ENCODE measurements at places on chromosomes 5 and 9.

- DNase-seq, result no peak
These were observed 110.8 kb upstream of the ERCC6L2 start for GRCh38 chr9:95764533-95765319.

GRCh38 chr5:76180814-76181805 is 97.9 kb downstream of the SV2C start:
- no peak for DNase-seq

DNA sequence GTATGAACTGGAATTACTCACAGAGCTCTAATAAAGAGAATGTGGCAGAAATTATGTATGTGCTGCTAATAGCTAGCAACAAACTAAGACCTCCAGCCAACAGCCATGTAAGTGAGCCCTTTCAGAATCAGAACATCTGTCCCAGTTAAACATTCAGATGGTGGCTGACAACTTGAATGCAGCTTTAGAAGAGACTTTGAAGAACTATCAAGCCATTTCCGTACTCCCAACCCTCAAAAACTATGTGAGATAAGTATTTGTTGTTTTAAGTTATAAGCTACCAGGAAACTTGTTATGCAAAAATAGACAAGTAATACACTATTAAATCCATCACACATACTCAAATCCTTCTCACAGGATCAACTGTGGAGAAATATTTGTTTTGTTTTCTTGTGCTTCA is 205.2 kb upstream of the EDIL3 start:
- no peak for DNase-seq

- DNase-seq, result no peak
These were observed 72.0 kb upstream of the IQGAP2 start for GRCh38 chr5:76331126-76331525.

DNA sequence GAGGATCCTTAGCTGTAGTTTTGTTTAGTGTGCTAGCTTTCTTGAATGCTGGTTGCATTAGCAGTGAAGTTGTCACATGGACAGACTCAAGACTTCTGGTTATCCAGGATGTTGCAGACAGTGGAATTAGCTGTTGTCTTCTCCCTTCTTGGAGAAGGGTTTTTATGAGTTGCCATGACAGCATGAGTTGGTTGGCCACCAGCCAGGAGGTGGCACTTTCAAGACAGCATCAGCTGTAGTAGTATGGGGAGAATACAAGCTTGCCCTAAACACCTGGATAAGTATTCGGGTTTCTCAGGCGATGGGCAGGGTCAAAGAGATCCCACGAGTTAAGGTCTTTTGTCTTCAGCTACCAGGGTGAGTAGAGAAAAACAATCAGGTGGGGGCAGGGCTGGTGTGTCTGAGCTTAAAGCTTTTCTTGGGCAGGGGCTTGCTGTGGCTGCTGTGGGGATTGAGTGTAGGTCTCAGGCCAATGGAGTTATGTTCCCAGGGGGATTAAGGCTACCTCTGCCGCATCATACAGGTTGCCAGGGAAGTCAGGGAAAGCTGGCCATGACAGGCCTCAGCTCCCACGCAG is 7.7 kb upstream of the C5orf47 start:
- no peak for DNase-seq

DNA sequence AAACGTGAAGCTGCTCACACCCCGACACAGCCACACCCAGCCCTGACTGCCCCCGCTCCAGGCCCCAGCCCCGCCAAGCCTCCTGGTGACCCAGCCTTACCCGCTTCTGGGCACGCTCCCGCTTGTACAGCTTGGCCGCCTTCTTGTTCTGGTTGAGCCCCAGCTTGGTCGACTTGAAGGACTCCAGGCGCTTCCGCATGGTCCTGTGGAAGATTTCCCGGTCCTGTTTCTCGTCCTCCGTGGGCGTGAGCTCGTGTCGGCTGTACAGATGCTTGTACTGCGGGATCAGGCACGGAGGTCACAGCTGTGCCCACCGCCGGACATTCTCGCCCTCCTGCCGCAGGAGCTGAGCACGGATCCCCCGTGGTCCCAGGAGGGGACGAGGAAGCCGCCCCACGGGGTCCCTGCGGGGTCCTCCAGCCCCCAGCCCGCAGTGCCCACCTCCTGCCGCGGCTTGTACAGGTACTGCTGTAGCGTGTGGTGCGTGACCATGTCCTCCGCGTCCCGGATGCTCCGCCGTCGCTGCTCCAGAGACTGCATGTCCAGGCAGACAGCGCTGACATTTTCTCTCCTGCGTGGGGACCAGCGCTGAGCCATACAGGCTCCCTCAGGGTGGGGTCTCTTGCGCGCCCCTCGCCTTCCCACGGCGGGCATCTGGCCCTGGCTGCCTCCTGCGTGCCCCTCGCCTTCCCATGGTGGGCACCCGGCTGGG is 33.3 kb downstream of the EXOC3 start:
- no peak for DNase-seq

DNA sequence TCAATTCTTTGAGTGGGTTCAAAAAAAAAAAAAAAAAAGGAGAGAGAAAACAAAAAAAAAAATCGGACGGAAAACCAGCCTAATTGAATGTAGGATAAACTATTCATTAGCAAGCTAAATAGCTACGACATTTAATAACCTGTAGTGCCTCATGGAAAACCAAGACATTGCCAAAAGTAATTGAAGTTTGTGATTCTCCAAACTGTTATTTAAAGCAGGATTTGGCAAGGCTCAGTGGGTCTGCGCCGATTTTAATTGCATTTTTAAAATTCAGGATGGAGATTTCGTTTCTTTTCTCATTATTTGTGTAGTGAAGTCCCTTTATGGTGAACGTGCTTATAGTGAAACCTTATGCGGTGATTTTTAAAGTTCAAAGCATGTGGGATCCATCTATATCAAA is 127.2 kb upstream of the NFIB start:
- DNase-seq, result no peak
